ENCODE measurements at places on chromosomes 1 and 21. TPM values are rescaled to one million over a fixed set of nuclear protein-coding genes. Genes with fewer than 3 reads are reported as not detected.

DNA sequence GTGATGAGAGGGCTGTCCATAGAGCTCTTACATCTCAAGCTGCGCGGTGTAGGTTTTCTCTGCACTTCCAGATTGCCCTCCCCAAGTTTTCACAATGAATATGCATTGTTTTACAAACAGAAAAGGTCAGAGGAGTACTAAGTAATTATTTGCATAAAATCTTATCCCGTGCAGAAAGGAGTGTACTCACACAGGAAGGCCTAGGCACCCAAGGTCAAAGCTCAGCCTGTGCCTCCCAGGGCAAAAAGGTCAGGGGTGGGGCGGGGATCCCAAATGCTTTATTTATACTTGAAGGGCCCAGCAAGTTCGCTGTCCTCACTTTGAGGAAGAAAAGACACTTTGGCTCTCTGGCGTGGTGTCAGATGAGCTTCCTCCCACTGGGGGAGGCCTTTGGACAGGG is 10.3 kb upstream of the KCNE1 start:
- no peak for DNase-seq

DNA sequence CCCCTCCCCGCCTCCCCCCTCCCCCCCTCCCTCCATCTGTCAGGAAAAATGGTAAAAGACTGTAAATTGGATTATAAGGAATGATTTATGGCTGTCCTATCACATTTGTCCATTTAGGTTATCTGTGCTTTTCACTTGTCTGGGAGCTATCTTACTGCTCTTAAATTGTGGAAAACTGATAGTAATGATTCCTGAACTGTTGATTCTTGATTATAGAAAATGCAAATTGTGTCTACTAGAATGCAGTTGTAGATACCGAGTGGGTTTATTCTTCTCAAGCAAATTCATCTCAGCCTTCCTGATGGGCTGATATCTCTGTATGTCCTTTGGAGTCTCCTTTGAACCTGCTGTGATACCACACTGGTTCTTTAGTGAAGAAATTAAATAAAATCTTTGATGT is 12.3 kb downstream of the RYR2 start:
- DNase-seq = no peak

DNA sequence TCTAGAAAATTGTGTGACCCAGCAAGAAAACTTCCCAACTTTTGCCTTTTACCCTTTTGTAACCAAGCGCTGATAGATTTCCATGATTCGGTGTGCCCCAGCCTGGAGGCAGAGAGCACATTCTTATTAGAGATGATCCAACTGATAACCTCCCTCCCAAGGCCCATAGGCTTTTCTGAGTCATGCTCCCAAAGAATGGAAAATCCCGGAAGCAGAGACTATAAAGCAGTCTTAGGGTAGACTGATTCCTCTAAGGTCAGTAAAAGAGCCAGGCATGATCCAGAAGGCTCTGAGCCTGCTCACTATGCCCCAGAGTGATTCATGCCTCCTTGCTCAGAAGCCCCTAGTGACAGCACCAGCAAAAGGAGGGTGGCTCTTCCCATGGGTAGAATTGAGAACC is 4.3 kb downstream of the CAMK1G start:
- peak; percentile 55 for DNase-seq

GRCh38 chr1:19222979-19223824 is 13.1 kb upstream of the UBR4 start:
- peak; percentile 45 for DNase-seq

DNA sequence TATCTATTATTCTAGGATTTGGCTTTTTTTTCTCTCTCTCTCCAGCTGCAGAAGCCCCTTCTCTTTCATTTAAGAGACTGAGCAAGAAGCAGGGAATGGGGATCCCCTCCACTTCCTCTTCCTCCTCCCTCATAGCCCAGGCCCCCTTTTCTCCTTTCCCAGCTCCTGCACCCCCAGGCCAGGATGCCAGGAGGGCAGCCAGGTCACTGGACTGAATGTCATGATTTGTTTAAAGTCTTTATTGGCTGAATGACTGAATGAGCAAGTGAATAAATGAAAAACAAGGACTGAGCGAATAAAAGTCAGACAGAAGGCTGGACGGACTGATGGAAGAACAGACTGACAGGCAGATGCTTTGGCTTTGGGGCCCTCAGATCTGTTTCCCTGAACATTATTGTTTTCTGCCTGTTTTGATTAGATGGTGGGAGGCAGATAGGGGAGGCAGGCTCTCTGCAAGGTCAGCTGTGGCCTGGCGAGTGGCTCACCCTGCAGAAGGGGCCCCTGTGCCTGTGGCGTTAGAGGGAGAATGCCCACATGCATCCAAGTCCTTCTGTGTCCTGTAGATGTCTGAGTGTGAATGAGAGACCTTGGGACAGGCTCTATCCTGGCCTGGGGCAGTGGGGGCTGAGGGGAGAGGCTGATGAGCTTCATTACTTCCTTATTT is 20.3 kb upstream of the ADGRB2 start:
- no peak for DNase-seq

HSF2BP gene
- 4.8 TPM for total RNA-seq

ARID1A gene
- 13.4 TPM for total RNA-seq

DNA sequence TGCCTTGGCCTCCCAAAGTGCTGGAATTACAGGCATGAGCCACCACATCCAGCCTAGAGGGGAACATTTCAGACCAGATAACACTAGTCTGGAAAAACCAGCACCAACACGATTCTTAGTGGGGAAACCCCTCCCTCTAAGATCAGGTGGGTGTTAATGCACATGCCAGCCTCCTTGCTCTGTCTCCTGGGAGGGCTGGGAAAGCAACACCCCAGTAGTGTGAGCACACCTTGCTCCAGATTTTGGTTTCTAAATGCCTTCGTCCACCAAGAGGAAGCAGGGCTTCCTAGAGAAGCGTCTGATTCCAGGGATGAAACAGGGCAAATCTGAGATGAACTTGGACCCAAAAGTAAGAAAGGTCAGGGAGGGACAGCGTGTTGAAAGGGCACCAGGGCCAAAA is 2.2 kb upstream of the KRTAP10-4 start:
- no peak for DNase-seq
